ENCODE measurements at places on chromosomes 12 and 14.

DNA sequence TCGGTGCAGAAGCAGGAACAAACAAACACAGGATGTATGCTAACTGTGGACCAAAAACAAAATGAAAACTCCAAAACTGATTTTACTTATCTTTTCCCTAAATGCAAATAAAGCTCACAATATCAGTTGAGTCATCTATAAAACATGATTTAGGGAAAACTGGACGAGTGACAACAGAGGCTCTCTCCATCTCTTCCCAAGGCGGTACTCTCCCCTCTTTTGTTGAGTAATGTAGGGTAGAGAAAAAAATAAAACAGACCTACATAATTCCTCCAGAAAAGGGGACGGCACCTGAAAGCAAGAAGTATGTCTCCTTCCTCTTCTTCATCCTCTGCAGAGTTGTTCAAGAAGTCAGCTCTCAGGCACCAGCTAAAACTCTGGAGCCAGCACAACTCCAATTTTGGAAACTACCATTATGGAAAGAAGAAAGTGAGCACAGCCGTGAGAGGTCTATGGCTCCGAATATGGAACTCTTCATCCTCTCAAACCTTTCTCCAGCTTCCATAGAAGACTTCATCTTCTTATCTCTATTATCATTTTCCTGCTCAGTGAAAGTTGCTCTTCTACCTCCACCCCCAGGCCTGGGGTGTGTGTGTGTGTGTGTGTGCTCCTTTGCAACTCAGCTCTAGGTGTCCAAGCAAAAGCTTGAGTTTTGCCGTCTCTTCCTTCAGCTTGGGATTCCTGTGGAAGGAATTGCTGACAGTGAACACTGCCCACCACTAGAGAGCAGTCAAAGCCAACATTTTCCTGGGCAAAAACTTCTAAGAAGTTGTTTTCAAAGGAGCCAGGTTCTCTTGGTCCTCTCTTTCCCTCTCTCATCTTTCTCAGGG, 155.4 kb downstream of the DIO2 start:
- peak; percentile 64 for DNase-seq

- DNase-seq, result no peak
Observed at GRCh38 chr12:111064982-111065381, 144.6 kb upstream of the MYL2 start.

- no peak for DNase-seq
Observed at GRCh38 chr14:24390701-24391468, 7.9 kb upstream of the NYNRIN start.

- no peak for DNase-seq
Observed at GRCh38 chr14:29687866-29688265, 239.8 kb downstream of the PRKD1 start.

DNA sequence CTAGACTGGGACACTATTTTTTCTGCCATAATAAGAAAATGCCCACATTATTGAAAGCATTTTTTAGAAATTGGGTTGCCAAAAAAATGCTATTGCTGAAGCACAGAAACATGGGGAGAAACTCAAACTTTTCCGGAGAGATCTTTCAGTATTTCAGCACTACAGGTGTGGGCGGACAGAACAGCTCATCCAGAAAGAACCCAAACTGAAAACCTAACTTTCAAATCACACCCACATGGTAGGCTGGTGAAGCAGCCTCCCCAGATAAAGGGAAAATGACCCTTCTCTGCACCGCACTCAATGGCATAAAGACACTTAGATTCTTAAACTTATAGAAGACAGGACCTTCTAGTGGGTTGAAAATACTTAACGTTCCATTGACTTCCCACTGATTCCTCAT, 62.3 kb upstream of the TMPO start:
- no peak for DNase-seq

GRCh38 chr12:10385166-10385613, 4.7 kb downstream of the KLRK1 start:
- DNase-seq, result peak; percentile 86

GRCh38 chr12:8078398-8078797, 3.7 kb upstream of the NECAP1 start:
- peak; percentile 79 for DNase-seq

DNA sequence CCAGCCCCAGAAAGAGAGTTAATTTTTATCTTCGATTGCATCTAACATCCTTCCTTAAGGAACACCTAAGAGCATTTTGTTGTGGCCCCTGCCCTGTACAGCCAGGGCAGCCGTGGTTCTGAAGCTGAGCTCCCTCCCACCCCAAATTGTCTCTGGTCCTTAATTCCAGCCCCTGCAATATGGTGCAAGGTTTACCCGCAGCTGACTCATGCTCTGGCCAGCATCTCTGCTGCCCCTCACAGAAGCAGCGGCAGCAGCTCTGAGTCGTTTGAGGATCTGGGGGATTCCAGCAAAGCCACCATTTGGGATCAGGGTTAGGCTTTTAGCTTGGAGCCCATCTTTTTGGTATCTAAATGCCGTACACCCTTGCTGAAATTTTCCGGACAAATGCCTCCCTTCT, 3.3 kb downstream of the DLK1 start:
- DNase-seq, result peak; percentile 25

DNA sequence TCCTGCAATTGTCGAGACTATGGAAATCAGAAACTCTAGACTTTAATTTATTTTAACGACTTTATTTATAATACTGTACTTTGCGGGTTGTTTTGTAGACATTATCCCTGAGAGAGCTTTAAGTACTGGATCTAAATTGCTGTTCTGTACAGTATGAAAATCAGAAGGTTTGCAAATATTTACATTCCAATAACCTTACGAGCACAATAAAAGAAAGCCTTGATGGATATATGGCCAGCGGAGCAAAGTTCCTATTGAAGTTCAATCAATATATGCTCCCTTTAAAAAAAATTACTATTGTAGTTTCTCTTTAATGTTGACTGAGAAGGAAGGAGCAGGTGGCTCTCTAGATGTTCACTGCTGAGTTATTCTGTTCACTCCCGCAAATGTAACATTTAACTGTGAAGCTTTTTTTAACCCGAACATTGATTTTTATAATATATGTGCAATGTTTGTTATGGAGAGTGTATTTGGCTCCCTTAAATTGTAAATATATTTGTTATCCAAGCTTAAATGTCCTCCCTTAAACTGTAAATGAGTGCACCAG, 235.3 kb downstream of the PLCZ1 start:
- no peak for DNase-seq

GRCh38 chr12:131619106-131619642, 91.7 kb upstream of the SFSWAP start:
- no peak for DNase-seq

Data from fibroblast of upper back skin (primary cell).